H54 (cell line): ENCODE measurements at places on chromosomes 1 and 21.

GRCh38 chr1:24540906-24541710 lies 14.8 kb upstream of the NCMAP start:
- DNase-seq, result no peak

DNA sequence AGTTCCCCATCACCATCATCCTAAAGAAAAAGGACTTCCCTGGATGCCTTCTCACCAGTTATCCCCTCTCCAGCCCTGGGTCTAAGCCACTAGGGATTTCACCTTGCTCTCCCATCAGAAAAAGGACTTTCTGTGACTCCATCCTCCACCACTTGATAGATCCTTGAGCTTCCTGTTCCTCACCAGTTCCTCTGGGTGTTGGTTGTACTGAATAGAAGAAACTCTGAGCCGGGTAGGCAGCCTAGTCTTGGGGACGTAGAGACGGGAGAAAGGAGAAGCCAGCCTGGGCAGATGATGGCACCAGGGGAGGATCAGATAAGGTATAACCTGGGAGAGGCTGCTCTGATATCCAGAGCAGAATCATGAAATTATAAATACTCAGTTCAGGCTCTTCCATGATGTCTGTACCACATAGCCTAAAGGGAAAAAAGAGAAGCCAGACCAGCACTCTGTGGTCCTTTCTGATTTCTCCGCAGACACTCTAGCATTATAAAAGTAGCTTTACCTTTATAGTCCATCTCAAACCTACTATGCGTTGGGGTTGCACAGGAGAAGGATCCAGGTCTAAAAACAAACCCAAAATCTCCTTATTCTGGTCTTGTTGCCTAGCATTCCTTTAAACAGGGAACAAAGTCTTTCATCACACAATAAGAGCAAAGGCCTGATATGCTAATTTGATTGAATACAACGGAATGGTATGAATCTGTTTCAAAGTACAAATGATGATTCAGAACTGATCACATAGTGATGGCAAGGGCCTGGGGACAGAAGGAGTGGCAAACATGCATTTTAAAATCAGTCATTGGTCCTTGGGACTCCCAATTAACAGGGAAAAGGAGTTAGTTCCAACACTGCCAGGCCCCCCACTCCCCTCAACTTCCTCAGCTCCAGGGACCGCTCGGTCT lies 1.2 kb upstream of the CD34 start:
- DNase-seq, result no peak

DNA sequence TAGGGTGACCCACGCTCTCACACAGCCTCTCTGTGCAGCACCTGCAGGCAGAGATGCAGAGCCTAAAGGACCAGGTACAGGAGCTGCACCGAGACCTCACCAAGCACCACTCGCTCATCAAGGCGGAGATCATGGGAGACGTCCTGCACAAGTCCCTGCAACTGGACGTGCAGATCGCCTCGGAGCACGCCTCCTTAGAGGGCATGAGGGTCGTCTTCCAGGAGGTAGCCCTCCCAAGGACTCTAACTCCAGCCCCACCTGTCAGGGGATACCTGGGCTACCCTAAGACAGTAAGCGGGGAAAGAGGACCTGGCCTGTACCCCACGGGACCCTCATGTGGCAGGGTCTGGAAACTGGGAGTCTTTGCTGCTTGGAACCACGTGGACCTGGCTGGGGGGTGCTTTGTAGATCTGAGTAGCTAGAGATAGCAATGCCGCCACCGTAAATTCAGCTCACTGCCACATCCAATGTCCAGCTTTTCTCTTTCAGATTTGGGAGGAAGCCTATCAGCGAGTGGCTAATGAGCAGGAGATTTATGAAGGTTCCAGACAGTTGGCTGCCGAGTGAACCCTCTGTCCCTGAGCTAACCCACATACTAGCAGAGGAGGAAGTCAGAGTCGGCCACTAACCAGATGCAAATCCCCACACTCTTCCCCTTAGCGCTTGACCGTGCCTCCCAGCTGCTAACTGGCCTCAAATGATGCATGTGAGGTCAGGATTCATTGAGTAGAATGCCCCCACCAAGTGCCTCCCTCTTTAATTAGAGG lies 6.5 kb downstream of the RNF207 start:
- DNase-seq, result no peak

GRCh38 chr1:194731025-194731424 lies 1544.6 kb upstream of the B3GALT2 start:
- no peak for DNase-seq

- no peak for DNase-seq
Measured at GRCh38 chr1:181583598-181583997, 100.3 kb downstream of the CACNA1E start.

- no peak for DNase-seq
Measured at GRCh38 chr1:1144843-1145546, 28.7 kb upstream of the TTLL10 start.

- peak; percentile 64 for DNase-seq
Measured at GRCh38 chr1:18820791-18821641, 38.4 kb downstream of the TAS1R2 start.

DNA sequence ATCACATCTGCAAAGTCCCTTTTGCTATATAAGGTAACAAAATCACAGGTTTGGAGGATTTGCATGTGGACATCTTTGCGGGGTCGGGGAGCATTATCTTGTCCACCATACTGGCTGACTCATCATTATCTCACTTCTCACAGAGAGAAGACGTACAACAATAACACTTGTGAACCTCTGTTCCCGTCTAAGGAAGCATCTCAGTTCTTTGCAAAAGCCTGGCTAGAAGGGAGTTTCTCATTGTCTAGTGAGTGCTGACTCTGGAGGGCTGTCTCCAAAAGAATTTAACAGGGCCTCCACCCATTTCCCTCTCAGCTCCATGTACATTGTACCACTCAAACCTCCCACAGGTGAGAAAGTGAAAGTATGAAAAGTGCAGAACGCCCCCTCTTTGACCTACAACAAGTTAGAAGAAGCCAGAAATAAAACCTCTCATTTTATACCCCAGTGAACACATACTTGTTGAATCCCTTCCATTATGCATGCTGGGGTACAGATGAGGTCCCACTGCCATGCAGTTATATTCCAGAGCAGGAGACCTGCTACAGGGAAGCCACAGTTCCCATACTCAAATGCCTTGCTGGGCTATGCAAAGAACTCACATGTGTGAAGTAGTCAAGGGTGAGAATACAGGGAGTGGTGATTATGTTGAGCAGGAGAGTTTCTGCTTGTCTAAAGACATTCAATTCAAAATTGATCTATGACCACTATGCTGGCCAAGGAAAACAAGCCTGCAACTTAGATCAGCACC lies 121.7 kb upstream of the PRDX6 start:
- no peak for DNase-seq

GRCh38 chr1:11851180-11851579 lies 3.6 kb upstream of the NPPA start:
- no peak for DNase-seq

- no peak for DNase-seq
Measured at GRCh38 chr1:206742719-206743383, 27.7 kb upstream of the IL19 start.

GRCh38 chr1:34851431-34852105 lies 8.0 kb downstream of the SMIM12 start:
- DNase-seq, result no peak
